Right lobe of liver (tissue), 6 donors: ENCODE measurements at places on chromosomes 6 and 20. TPM values are rescaled to one million over a fixed set of nuclear protein-coding genes. Genes with fewer than 3 reads are reported as not detected.

The PRDM13 gene
- total RNA-seq: not detected

The PPIL6 gene
- total RNA-seq: 0.12 TPM

The HLA-DOA gene
- 1.2 TPM for total RNA-seq

The SYNJ2 gene
- 7.4 TPM for total RNA-seq

The CTAGE9 gene
- total RNA-seq: not detected

The PBOV1 gene
- not detected for total RNA-seq

The SLC35D3 gene
- not detected for total RNA-seq

The EYA2 gene
- 0.13 TPM for total RNA-seq

The MEI4 gene
- 0.79 TPM for total RNA-seq

The NKX2-2 gene
- not detected for total RNA-seq

DNA sequence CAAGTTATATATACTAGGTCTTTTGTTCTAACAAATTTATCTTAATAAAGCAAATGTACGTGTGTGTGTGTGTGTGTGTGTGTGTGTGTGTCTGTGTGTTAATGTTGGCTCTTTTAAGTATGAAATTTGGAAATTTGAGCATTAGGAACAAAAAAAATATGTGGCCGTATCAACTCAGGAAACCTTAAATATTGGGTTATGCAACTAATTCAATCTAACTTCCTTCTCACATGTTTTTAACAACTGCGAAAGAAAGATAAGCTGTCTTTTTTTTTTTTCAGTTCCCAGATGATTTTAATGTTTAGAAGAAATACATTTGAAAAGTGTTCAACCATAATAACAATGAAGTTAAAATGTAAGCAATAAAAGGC, 616.4 kb upstream of the ARID1B start:
- no peak for DNase-seq

DNA sequence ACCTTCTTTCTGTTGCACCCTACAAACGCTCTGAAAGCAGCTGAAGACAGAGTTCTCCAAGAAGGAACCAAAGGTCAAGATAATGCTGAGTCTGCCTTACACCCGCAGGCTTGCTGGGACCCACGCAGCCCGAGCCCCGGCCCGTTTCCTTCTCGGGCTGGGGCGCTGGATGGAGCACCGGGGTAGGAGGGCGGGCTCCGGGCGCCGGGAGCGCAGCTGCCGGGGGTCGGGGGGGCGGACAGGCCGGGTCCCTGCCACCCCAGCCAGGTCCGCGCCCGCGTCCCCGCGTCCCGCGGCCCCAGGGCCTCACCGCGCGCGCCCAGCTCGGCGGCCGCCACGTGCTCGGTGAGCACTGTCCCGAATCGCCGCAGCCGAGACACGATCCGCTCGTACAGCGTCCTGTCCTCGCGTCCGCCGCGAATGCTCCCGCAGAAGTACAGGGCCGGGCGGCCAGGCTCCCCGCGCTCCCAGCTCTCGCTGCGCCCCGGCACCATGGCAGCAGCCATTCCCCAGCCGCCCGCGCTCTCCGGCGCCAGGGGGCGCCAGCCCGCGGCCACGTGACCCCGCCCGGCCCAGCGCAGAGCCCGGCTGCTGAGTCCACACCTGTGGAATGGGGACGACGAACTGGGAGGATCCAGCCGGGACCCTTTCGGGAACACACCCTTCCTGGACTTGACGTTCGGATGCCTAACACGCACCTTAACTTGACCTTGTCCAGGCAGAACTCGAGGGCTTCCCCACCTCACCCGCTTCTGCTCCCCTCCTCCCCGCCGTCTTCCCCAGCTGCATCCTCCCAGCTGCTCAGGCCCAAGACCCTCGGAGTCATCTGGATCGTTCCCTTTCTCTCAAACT, at the start of gene DNPH1:
TSS of gene DNPH1 (minus strand) at position 531 of the 852 bp plus-strand sequence. CDS start at position 506, 25 bp downstream.
- peak; percentile 85 for DNase-seq

- no peak for DNase-seq
These were observed 372.0 kb upstream of the FLRT3 start for GRCh38 chr20:14709439-14709838.

DNA sequence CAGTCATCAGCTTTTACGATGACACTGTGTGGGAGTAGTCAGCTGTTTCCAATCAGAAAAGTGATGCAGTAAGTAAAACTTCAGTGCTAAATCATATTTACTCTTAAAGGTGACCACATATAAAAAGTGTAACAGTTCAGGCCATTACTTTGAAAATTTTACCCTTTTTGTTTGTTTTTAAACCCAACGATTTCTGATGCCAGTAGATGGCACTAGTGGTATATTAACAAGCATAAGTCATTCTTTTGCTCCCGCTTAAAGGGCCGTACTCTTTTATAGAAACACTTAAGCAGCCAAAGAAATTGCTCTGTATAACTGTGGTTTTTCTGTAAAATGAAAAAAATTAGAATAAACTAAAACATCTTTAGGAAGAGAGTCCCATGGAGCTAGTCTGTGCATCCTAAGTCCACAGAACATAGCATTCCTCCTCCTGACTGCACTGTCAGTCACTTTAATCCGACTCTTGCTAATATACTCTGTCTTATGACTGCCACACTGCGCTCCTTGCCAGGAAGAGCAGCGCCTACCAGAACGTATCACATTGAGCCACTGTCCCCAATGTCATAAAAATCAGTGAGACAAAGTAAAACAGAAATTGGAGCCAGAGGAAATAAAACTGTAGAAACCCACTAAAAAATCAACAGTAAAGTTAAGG, 25.0 kb downstream of the HEBP2 start:
- DNase-seq: no peak

GRCh38 chr20:17910828-17911294, 57.7 kb downstream of the SNX5 start:
- DNase-seq: peak; percentile 43

- no peak for DNase-seq
These were observed 45.2 kb upstream of the KLHL31 start for GRCh38 chr6:53710788-53711187.

DNA sequence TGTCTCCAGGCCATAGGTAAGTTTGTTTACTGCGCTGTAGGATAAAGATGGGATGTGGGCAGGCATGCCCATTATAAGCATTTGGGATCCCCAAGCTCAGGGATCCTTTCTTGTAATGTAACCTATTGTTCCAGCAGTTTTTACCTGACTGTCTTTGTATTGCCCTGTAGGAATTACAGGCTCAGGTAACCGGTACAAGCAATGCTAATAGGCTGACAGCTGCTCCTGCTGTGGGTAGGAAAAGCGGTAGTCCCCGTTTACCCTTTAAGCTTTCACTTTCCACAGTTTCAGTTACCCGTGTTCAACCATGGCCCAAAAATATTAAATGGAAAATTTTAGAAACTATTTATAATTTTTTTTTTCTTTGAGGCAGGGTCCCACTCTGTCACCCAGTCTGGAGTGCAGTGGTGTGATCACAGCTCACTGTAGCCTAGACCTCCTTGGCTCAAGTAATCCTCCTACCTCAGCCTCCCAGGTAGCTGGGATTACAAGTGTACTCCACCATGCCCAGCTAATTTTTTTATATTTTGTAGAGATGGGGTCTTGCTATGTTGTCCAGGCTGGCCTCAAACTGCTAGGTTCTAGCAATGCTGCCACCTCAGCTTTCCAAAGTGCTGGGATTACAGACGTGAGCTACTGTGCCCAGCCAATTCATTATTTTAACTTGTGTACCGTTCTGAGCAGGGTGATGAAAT, 108.6 kb downstream of the CDYL start:
- DNase-seq: no peak

- DNase-seq: no peak
These were observed 42.8 kb downstream of the FNDC1 start for GRCh38 chr6:159212028-159212427.

- DNase-seq: no peak
These were observed 24.6 kb downstream of the USP45 start for GRCh38 chr6:99490608-99491007.

GRCh38 chr20:34993941-34994508, 38.4 kb downstream of the MYH7B start:
- DNase-seq: no peak

DNA sequence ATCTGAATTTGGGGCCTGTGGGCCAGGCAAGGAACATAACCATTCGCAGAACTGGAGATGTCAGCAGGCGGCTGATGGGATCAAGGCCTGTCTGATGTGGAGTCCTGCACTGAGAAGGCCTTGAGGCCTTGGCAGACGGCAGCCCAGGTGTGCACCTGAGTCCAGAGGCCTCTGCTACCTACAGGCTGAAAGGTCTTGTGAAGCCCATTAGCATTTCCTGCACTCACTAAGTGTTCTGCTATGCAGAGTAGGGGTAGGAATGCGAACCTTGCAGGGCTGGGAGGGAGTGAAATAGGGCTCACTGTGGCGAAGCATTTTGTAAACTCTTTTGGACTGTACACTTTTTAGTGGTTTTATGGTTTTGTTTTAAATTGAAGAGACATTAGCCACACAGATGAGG, 48.3 kb upstream of the RNF24 start:
- DNase-seq: no peak

DNA sequence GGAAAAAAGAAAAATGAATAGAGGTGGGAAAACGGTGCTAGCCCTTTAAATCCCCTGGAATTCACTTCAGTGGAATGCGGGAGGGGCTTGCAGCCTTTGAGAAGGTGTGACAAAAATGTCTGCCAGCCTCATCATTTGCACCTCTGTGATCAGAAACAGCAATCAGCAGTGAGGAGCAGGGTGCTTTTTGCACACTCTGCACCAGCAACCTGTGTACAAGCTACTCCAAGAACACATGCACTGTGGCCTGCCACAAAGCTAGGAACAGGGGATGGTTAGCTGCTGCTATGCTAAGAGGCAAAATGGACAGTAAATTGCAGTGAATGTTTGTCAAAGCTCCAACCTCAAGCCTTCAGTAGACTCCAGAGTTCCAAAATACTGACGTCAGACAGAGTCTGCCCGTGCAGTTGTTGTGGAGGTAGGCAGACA, 29.7 kb downstream of the GINS1 start:
- no peak for DNase-seq

DNA sequence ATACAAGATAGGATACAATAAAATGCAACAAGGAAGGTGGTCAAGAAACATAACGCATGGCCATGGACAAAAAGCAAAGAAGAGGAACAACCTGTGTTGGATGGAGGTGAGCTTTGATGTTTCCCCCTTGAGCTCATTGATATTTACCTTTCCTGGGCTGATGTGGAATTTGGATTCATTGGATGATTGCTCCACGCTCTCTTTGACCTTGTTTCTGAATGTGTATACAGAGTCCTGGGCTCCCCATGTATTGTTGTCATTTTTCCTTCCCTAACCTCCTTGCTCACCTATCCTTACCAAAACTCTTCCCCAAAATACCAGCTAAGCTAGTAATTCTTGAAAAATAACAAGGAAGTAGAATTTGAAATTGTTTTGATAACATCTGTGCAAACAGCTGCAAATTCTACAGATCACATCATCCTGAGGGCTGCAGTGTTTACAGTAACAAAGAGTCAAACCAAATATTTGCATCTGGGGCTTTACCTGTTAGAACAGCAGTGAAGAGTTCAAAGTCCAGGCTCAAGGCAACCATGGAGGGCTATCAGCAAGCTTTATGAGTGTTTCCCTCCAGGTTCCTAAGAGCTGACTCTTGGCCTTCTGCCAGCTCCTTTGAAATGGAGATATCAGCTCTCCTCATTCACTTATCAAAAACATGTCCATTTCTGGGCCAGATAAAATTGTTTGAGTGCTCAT, 214.3 kb upstream of the MARCKS start:
- DNase-seq: peak; percentile 46

- DNase-seq: peak; percentile 64
These were observed 31.5 kb upstream of the TGM2 start for GRCh38 chr20:38196592-38196991.

DNA sequence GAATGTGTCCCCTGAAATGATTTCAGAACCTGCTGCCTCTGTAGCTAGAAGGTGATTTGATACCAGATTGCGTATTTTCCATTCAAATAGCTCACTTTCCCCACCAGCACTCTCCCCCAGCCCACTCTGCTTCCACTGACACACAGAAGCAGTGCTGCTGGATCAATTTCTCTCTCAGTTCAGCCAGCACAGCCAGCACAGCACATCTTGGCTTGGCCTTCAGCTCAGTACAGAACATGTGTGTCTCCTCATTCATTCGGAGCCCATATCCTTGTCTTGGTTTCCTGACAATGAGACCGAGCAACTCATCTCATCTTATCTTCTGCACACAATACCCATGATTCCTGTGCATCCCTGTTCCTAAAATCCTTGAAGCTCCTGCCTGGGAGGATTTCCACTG, 33.8 kb upstream of the CD83 start:
- DNase-seq: no peak

- DNase-seq: no peak
These were observed 36.3 kb downstream of the TNFAIP3 start for GRCh38 chr6:137903274-137903932.

GRCh38 chr6:89527634-89528033, 94.7 kb downstream of the ANKRD6 start:
- no peak for DNase-seq

DNA sequence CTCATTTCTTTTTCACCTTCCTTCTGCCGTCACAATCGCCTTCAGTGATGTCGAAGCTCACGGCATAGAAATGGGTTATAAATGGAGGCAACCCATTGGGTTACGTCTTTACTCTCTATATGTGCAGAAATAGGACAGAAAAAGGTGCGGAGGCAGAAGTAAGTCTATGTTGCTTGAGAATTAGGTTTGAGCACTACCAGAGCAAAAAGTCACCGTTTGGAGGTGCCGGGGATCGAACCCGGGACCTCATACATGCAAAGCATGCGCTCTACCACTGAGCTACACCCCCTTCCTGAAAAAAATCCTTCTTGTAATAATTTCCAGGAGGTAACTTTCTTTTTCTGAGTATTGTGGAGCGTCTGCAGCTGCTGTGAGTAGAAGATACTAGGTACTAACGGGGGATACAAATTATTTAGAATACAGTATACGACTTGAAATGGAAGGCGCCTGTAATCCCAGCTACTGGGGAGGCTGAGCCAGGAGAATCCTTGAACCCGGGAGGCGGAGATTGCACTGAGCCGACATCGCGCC, 134.2 kb downstream of the TRIM27 start:
- no peak for DNase-seq

DNA sequence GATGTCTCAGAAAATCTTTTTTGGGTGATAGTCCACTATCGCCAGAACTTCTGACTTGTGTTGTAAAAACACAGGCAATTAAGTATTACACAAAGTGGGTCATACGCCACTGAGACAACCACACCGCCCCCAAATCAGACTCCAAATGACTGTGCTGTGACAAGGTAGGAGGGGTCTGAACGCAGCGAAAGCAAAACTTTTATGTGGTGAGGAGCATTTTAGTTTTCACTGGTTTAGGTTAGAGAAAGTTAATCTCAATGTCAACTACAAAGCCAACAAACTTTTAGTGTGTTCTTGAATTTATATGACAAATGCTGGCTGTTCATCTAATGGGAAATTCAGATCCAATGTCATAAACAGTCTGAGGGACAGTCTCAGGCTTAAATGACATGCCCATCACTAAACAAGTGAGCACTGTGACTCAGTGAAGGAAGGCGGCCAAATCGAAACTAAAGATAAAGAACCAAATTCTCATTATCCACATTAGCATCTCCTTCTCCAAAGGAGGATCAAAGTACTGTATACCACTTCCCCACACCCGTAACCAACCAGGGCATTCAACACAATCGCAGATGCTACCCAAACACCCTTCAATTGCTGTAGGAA, 186.7 kb downstream of the GJA10 start:
- no peak for DNase-seq

- no peak for DNase-seq
These were observed 24.4 kb downstream of the SERAC1 start for GRCh38 chr6:158143700-158144099.
